Chondrocyte (in vitro differentiated cells): ENCODE measurements at places on chromosomes 2 and 18. TPM values are rescaled to one million over a fixed set of nuclear protein-coding genes. Genes with fewer than 3 reads are reported as not detected.

Gene ACKR3
- 56.6 to 68.8 TPM (median 57.6 TPM) in 3 replicates for total RNA-seq

Gene IL36G
- not detected in 3 replicates for total RNA-seq

Gene MAL
- total RNA-seq: not detected in 3 replicates

DNA sequence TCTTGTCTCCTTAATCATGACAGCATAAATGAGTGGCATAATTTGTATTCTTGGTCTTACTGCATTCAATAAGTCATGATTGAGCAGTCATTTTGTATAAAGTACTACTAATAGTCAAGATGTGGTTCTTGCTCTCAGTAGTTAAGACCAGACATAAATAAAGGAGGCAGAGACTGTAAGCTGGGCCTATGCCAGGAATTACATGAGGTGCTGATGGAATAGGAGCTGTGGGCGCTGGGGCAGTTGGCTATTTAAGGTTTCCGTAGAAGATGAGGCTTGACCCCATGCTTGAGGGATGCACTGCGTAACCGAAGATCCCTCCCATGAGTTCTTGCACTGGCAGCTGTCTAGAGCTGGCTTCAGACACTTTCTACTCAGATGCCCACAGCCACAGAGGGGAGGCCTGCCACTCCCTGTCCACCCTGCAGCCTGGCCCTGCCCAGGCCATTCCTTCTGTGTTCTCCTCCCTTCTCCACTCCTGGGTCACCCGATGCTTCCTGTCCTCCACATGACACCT lies 150.9 kb upstream of the REV1 start:
- H3K36me3 ChIP-seq: no peaks in the 10 kb centered on the region
- H3K4me3 ChIP-seq: no peak overlapping the region
- H3K27ac ChIP-seq: peak overlapping the region; percentile 74

GRCh38 chr2:178213991-178214390 lies 19.7 kb downstream of the OSBPL6 start:
- H3K4me1 ChIP-seq: no peaks in the 10 kb centered on the region
- DNase-seq: no peak
- H3K4me3 ChIP-seq: no peak overlapping the region
- H3K27me3 ChIP-seq: no peaks in the 10 kb centered on the region
- peaks cover 10% of the 10 kb centered on the region for H3K36me3 ChIP-seq
- H3K27ac ChIP-seq: no peak overlapping the region

DNA sequence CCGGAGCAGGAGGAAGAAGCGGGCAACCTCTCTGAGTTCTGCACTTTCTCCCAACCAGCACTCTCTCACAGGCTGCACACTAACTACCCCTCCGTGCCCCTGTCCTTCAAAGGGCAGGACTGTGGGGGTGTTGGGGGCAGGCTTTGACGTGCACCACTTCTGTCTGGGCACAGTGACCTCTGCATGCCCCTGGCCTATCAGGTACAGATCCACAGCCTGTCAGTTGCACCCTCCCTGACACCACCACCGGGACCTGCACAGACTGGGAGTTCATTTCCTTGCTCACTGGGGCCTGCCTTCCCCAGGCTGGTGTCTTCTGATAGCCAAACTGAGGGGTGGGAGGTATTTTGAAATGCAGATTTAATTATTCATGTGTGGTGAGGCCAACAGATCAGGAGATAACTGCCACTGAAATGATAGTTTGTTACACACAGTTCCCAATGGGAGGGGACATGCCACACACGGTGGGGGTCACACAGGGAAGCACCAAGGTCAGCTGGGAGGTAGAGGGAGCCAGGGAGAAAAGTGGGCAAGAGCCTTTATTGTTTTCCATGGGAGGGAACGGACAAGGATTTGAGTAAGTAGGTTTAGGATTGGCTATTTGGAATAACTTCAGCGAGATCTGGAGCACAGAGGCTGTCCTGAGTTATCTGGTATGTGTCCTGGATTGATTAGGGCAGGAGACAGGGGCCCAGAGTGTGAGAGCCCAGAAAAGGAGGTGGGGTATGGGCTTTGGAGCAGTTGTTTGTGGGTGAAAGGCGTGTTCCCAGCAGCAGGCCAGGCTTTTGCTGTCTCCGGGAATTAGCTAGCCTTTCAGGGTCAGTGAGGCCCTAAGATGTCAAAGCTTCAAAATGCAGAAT lies 251.6 kb downstream of the AFF3 start:
- H3K4me3 ChIP-seq: no peak overlapping the region
- no peaks in the 10 kb centered on the region for H3K27me3 ChIP-seq
- peak overlapping the region; percentile 33 for H3K27ac ChIP-seq
- H3K36me3 ChIP-seq: peaks cover 5% of the 10 kb centered on the region
- DNase-seq: no peak

Gene HAAO
- 1.6 to 8.5 TPM (median 8.2 TPM) in 3 replicates for total RNA-seq

GRCh38 chr2:127351603-127352002 lies 36.2 kb downstream of the MAP3K2 start:
- no peaks in the 10 kb centered on the region for H3K27me3 ChIP-seq
- H3K4me1 ChIP-seq: peaks cover 33% of the 10 kb centered on the region
- DNase-seq: no peak
- H3K4me3 ChIP-seq: no peak overlapping the region
- H3K36me3 ChIP-seq: peaks cover 1% of the 10 kb centered on the region

DNA sequence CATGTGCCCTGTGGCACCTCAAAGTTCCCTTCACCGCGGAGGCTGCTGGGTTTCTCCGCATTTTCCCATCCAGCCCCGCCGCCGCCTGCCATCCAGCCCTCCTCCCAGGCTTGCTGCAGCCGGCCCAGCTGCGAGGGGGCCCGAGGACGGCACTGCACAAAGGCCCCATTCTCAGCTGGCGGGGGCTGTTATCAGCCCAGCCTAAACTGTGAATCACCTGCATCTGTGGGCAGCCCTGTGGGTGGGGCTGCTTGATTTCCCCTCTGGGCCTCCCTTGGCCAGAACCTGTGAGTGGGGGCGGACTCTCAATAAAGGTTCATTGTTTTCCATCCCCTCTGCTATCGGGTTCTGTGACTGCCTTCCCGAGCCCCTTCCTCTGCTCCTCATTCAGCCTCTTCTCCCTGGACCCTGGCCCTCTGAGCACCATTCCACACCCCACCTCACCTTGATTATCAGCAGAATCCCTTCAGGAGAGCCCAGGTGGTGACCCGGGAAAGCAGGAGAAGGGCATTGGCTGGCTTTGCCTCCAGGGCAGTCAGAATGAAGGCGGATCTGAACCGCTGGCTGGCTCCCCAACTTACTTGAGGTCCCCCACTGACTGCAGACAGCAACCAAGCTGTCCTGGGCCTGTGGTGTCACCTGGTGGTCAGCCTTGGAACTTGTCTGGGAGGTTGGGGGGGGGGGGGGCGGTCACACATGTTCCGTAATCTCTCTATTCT lies 204.5 kb downstream of the ZFP36L2 start:
- H3K27me3 ChIP-seq: no peaks in the 10 kb centered on the region
- no peak overlapping the region for H3K27ac ChIP-seq
- peaks cover 9% of the 10 kb centered on the region for H3K4me1 ChIP-seq

Gene TCF23
- total RNA-seq: not detected in 3 replicates

- no peak overlapping the region for H3K4me3 ChIP-seq
- no peak for DNase-seq
- H3K27me3 ChIP-seq: no peaks in the 10 kb centered on the region
These were observed 101.3 kb upstream of the ETAA1 start for GRCh38 chr2:67295851-67296250.

DNA sequence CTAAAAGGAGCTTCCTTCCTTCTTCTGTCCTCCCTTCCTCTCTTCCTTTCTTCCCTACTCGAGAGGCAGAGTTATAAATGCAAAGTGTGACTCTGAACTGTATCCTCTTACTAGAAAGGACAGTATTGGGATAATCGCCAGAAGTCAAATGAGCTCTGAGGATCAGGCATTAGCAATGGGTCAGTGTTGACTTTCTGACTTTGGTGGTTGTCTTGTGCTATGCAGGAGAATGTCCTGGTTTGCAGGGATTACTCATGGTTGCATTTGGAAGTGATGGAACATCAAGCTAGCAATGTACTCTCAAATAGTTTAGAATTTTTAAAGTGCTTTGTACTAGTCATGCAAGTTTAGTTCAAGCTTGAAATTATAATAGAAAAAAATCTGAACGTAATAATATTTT lies 115.6 kb downstream of the TXNL1 start:
- H3K36me3 ChIP-seq: peaks cover 5% of the 10 kb centered on the region
- no peaks in the 10 kb centered on the region for H3K27me3 ChIP-seq
- DNase-seq: no peak
- H3K4me1 ChIP-seq: peaks cover 5% of the 10 kb centered on the region
- H3K27ac ChIP-seq: no peak overlapping the region

Gene PLGLB1
- 1.1 to 1.8 TPM (median 1.4 TPM) in 3 replicates for total RNA-seq

Gene LIMS3
- 4.7 to 6.2 TPM (median 5.2 TPM) in 3 replicates for total RNA-seq

GRCh38 chr18:46275370-46275769 lies 171.2 kb downstream of the HAUS1 start:
- no peak for DNase-seq
- H3K36me3 ChIP-seq: no peaks in the 10 kb centered on the region
- H3K4me1 ChIP-seq: peaks cover 14% of the 10 kb centered on the region

Gene CNGA3
- total RNA-seq: not detected in 3 replicates

DNA sequence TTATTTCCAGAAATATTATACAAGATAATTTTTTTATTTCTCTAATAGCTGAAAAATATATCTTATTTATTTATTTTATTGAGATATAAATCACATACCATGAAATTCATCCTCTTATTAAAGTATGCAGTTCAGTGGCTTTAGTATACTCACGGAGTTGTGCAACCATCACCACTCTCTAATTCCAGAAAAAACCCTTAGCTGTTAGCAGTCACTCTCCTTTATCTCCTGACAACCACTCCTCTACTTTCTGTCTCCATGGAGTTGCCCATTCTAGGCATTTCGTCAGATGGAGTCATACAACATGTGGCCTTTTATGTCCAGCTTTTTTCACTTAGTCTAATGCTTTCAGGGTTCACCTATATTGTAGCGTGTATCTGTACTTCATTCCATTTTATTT lies 66.5 kb downstream of the TCF7L1 start:
- no peak overlapping the region for H3K27ac ChIP-seq
- no peaks in the 10 kb centered on the region for H3K27me3 ChIP-seq
- no peak overlapping the region for H3K4me3 ChIP-seq
- no peaks in the 10 kb centered on the region for H3K36me3 ChIP-seq

Gene SERPINB11
- not detected in 3 replicates for total RNA-seq

- H3K27ac ChIP-seq: no peak overlapping the region
- H3K4me1 ChIP-seq: no peaks in the 10 kb centered on the region
- H3K36me3 ChIP-seq: peaks cover 2% of the 10 kb centered on the region
- no peak for DNase-seq
- H3K4me3 ChIP-seq: no peak overlapping the region
These were observed 57.7 kb upstream of the RBMS1 start for GRCh38 chr2:160551259-160551658.

DNA sequence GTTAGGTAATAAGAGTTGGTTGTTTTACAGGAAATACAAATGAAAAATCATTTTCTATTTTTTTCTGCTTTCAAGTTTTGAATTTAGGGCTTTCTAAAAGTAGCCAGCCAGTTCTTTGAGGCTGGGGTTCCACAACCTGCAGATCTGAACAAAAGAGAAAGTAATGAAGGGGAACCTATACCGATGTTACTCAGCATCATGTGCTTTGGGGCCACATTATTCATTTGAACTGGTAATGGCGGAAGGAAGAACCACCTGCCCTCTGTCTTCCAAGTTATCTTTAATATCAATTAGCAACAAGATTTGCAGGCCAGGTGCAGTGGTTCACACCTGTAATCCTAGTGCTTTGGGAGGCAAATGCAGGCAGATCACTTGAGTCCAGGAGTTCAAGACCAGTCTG lies 12.9 kb upstream of the MRO start:
- peaks cover 8% of the 10 kb centered on the region for H3K4me1 ChIP-seq
- no peak overlapping the region for H3K27ac ChIP-seq
- no peak for DNase-seq
- H3K36me3 ChIP-seq: no peaks in the 10 kb centered on the region
- H3K27me3 ChIP-seq: no peaks in the 10 kb centered on the region

Gene CCDC121
- total RNA-seq: 1.6 to 2.7 TPM (median 1.7 TPM) in 3 replicates

Gene CXCR1
- not detected in 3 replicates for total RNA-seq

DNA sequence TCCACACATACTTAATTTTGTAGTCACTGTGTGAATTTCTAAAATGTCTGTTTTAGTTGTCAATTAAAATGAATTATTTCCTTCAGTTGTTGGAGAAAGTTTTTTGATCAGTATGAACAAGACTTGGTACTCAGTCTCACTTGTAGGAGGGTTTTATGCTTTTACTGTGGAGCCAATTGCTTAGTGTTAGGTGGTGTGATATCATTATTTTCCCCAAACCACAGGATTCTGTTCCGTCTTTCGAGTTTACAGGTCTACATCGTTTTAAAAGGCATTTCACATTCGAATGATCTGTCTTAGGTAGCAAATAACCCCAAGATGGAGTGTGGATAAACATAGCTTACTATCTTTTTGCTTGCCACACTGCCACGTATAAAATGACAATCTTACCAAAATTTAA lies 803.1 kb downstream of the SATB2 start:
- H3K27ac ChIP-seq: no peak overlapping the region
- H3K27me3 ChIP-seq: peaks cover 26% of the 10 kb centered on the region
- DNase-seq: no peak
- H3K4me1 ChIP-seq: no peaks in the 10 kb centered on the region
- no peak overlapping the region for H3K4me3 ChIP-seq

DNA sequence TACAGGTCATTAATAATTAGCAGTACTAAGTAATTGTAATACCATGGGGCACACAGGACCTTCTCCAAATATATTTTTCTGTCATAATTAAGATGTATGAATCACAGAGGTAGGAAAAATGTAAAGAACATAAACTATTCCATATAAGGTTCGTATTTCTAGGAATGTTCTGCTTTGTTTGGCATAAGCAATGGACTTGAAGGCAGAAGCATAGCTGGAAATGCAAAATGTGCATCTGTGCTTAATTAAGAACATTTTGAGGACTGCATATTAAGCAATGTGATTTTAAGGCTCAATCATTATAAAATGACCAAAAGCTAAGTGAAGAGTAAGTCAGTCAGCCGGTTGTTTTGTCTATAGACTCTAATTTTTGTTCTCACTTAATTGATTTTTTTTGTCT lies 123.2 kb downstream of the RBM43 start:
- no peak overlapping the region for H3K4me3 ChIP-seq
- no peaks in the 10 kb centered on the region for H3K36me3 ChIP-seq
- H3K27me3 ChIP-seq: no peaks in the 10 kb centered on the region
- H3K27ac ChIP-seq: no peak overlapping the region

Gene ALLC
- total RNA-seq: not detected in 3 replicates

Gene PELI1
- total RNA-seq: 15.9 to 24.4 TPM (median 22.7 TPM) in 3 replicates

Gene APLF
- total RNA-seq: 3.9 to 4.5 TPM (median 4.3 TPM) in 3 replicates

- DNase-seq: no peak
- H3K36me3 ChIP-seq: peaks cover 8% of the 10 kb centered on the region
- no peak overlapping the region for H3K27ac ChIP-seq
- H3K4me3 ChIP-seq: no peak overlapping the region
These were observed 112.2 kb downstream of the OSBPL6 start for GRCh38 chr2:178306352-178307073.

DNA sequence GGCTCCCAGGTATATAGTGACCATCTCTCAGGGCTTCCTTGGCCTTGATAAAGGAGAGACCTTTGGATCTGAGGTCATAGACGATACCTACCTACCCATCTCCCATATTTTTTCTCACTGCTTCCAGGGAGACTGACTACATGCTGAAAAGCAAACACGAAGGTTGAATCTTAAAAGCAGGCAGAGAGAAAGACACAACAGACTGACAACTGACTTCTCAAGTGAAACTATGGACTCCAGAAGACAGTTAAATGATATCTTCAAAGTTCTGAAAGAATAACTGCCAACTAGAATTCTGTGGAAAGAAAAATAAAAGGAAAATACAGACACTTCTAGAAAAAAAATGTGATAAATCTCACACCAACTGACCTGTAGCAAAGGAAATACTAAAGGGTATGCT lies 76.5 kb upstream of the HAAO start:
- no peak for DNase-seq
- H3K4me3 ChIP-seq: no peak overlapping the region
- H3K36me3 ChIP-seq: peaks cover 8% of the 10 kb centered on the region

Gene FAM237A
- not detected in 3 replicates for total RNA-seq

- peaks cover 71% of the 10 kb centered on the region for H3K4me1 ChIP-seq
- H3K27ac ChIP-seq: peak overlapping the region; percentile 25
- no peak for DNase-seq
- H3K27me3 ChIP-seq: no peaks in the 10 kb centered on the region
- no peaks in the 10 kb centered on the region for H3K36me3 ChIP-seq
- no peak overlapping the region for H3K4me3 ChIP-seq
These were observed 61.3 kb downstream of the CUL3 start for GRCh38 chr2:224523626-224524577.
